Activated B cell treated with CpG ODN at 0.5 μM for 24 hours (primary cell): ENCODE measurements at places on chromosomes 16 and 17. TPM values are rescaled to one million over a fixed set of nuclear protein-coding genes. Genes with fewer than 3 reads are reported as not detected.
A peak's percentile ranks its signal among the peaks of the same experiment; 100 is the strongest.

DNA sequence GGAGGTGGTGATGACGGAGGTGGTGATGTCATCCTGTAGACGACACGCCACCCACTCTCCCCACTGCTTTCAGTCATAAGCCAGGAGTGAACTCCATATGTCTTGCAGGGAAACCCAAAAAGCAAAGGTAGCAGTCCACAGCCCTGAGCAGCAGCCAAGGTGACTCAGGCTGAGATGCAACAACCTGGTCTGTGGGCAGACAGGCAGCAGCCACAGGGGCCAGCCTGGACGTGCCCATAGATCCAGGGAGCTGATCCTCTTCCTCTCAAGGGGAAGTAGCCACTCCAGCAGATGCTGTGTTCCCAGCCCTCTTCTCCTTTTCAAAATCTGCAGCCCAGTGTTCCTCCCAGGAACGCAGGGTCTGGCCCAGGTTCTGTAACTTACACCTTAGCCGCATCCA, 17.3 kb upstream of the CIITA start:
- DNase-seq, result no peak

SNAI3 gene
- 1.5 and 2.7 TPM in 2 replicates for total RNA-seq

- no peak for DNase-seq
These were observed 8.8 kb downstream of the FAAP100 start for GRCh38 chr17:81543339-81543675.

PRAC2 gene
- total RNA-seq, result not detected in 2 replicates

DNA sequence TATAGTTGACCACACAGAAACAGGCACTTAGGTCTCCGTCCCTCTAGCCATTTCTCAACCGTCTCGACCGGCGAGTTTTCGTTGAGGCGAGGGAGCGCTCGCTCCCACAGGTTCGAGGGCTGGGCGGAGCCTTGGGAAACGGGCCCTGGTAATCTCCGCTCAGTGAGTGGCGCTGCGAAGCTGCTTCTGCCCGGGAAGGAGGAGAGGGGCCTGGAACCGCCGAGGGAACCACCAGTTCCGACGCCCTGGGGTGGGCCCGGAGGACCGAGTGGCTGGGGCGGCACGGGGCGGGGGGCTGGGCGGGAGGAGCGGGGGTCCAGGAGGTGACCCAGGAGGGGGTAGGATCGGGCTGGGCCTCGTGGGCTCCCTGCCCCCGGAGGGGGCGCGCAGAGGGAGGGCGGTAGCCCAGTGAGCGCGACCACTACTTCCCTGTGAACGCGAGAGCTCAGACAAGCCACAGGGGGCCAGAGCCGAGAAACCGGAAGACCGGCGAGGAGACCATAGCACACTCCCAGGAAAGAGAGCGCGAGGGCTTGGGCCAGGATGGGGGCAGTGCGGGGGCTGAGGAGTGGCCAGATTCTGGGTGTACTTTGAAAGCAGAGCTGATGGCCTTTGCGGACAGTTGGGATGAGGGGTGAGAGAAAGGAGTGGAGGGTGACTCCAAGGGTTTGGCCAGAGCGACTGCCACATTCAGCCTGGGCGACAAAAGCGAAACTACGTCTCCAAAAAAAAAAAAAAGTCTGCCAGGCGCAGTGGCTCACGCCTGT, 29.9 kb upstream of the ARL4D start:
- peak; percentile 64 for DNase-seq

GPS2 gene
- 105 and 115 TPM in 2 replicates for total RNA-seq

DNA sequence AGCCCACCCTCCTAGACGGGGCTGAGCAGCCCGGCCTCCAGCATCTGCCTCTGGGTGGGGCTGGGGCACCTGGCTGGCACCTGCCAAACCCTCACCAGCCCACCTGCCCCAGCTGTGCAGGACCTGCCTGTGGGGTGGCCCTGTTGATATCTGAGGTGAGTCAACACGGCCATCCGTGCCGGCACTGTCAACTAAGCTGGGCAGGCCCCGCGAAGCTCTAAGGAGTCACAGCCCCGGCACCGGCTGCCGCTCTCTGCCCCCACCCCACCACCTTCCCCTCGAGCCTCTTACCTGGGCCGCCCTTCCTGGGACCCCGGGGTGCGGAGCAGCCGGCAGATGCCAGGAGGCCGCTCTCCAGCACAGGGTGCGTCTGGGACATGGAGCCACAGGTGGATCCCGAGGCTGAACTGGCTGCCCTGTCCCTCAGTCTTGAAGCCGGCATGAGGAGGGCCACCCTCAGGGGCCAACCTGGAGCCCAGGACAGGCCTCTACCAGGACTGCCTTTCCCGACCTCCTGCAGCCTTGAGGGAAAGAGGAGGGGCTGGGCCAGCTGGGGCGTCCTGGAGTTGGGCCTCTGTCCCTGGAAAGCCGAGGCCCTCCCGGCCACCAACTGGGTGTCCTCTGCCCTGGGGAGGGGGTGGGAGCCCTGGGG, 515 bp downstream of the CBFA2T3 start:
- peak; percentile 56 for DNase-seq

ABCC11 gene
- total RNA-seq, result not detected in 2 replicates

SLC13A5 gene
- total RNA-seq, result not detected in 2 replicates

TP53TG3C gene
- total RNA-seq, result not detected in 2 replicates
